ENCODE measurements at places on chromosomes 7 and 10.

DNA sequence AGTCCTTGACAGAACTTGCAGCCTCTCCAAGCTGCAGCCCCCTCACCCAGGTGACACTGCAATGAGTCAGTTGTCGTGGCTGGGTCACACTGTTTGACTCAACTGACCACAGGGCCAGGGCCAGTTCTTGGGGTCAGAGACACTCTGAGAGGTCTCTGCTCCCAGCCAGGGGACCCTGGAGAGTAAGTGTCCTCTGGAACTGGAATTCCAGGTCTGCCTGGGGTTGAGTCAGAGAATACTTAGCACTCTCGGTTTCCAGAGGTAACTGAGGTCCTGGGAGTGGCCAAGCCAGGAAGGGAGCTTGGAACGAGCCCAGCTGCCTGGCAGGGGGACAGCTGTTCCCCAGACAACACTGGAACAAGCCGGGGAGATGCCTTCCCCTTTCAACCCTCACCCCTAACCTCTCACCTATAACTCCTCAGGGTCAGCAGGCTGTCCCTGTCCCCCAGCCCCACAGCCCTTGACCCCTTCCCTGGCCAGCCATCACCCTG lies 2.2 kb upstream of the MYL10 start:
- no peak for DNase-seq

GRCh38 chr10:69738071-69738470 lies 63.6 kb upstream of the COL13A1 start:
- DNase-seq, result no peak

- DNase-seq, result no peak
Measured at GRCh38 chr10:124384172-124384571, 34.6 kb downstream of the OAT start.

GRCh38 chr7:148790131-148790726 lies 91.5 kb downstream of the CUL1 start:
- DNase-seq, result no peak

- no peak for DNase-seq
Measured at GRCh38 chr10:118439824-118440223, 97.7 kb upstream of the FAM204A start.

DNA sequence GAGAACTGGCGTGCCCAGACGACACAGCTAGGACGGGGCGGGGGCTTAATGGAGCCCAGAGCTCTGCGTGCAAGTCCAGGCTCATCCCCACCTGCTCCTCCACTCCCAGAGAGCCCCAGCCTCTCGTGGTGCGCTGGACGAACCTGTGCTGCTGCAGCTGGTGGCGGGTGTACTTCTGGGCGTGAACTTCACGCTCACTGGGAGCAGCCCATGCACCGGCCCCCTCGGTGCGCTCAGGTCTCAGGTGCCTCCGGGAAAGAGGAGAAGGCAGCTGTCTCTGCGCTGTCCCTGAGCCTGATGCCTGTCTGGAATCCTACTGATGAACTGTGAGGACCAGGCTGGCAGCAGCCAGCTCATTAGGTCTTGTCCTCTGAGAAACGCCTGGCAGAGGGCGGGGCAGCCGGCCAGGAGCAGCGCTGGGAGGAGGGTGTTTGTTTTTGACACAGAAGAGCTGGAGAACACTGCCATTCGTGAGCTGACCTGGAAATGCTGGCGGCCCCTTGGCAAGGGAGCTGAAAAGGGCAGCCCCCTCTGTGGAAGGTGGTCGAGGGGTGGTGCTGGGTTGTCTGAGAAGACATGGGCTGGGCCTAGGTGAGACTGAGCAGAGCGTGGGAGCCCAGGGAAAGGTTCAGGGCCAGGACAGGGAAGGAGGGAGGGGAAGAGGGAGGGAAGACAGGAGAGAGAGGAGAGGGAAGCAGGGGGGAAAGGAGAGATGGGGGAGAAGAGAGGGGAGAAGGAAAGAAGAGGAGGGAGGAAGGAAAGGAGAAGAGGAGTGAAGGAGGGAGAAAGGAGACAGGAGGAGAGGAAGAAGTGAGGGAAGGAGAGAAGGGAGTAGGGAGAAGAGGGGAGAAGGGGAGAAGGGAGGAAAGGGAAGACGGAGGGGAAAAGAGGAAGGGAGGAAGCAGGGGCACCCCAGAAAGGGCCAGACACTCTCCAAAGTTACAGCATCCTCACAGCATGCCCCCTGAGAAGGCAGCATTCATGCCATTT lies 53.5 kb upstream of the TNS3 start:
- DNase-seq, result no peak

DNA sequence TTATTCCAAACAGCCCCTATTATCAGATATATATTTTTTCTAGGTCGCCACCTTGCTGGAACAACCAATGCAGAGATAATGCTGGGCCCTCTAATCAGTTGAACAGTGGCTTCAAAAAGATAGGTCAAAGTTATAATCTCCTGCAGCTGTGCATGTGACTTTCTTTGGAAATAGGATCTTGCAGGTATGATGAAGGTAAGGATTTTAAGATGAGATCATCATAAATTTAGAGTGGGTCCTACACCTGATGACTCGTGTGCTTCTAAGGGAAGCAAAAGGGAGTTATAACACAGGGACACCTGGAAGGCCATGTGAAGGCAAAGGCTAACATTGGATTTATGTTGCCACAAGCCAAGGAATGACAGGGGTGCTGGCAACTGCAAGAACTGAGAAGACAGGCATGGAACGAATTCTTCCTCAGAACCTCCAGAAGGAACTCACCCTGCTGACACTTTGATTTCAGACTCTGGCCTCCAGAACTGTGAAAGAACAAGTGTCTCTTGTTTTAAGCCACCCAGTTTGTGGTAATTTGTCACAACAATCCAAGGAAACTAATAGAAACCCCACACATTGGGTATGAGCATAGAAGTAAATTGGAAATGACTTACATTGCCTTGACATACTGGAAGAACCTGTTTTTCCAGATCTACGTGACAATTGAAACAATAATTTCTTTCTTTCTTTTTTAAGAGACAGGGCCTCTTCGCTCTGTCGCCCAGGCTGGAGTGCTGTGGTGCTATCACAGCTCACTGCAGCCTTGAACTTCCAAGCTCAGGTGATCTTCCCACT lies 34.4 kb downstream of the CCDC71L start:
- DNase-seq, result no peak

All from activated CD4-positive, alpha-beta T cell treated with anti-CD3 and anti-CD28 coated beads, Interleukin-2, amount 50 U/mL, for 1 hour (primary cell).